Astrocyte of the cerebellum (primary cell): ENCODE measurements at places on chromosomes 4 and X.

- DNase-seq, result no peak
These were observed 151.2 kb upstream of the SLC4A4 start for GRCh38 chr4:71187404-71188155.

GRCh38 chr4:52244848-52245247, 193.7 kb downstream of the SPATA18 start:
- no peak for DNase-seq

GRCh38 chr4:57628004-57628403, 517.8 kb upstream of the IGFBP7 start:
- no peak for DNase-seq

- no peak for DNase-seq
These were observed 113.6 kb upstream of the PPARGC1A start for GRCh38 chr4:24003496-24003895.

GRCh38 chrX:30822068-30822681, 66.9 kb downstream of the TAB3 start:
- no peak for DNase-seq

DNA sequence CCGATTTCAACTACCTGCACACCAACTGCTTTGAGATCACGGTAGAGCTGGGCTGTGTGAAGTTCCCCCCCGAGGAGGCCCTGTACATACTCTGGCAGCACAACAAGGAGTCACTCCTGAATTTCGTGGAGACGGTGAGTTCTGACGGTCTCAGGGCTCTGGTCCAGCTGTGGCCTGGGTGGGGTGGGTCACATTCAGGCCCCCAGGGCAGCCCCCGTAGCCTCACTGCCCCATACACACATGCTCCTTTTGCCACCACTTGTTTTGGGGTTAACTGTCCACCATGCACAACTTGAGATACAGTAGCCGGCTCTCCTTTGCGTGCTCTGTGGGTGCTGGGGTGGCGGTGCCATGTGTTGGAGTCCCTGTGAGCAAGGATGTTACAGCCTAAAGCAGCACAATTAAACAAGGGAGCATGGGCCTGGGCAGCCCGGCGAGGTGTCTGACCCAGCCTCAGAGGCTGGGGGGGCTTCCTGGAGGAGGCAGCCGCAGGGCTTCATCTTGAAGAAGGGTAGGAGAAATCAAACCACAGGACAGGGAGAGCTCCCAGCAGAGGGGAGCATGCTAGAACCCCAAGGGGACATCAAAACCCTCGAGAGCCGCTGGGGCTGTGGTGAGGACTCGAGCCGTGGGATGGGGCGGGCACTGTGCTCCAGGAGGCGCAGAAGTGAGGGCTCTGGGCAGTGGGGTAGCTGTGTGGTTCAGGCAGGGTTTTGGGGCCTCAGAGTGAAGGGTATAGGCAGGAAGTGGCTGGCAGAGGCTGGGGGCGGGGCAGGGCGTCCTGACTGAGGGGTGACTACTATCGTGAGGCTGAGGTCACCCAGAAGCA, 22.0 kb downstream of the CPZ start:
- DNase-seq, result no peak

DNA sequence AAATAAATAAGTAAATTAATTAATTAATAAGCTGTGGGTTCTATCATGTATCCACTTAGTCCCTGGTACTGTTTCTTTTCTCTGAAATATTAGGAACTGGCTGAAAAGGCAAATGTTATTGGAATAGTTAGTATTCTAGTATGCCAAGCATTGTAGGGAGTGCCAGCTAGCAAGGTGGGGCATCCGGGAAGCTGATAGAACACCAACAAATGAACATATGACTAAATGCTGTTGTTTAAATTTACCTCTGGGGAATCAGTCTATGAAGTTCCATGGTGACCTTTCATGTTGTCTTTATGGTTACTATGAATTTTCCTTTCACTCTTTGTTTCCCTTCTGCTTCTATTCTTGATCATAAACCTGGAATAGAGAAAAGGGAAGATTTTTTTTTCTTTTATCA, 32.7 kb downstream of the NUDT6 start:
- DNase-seq, result no peak

DNA sequence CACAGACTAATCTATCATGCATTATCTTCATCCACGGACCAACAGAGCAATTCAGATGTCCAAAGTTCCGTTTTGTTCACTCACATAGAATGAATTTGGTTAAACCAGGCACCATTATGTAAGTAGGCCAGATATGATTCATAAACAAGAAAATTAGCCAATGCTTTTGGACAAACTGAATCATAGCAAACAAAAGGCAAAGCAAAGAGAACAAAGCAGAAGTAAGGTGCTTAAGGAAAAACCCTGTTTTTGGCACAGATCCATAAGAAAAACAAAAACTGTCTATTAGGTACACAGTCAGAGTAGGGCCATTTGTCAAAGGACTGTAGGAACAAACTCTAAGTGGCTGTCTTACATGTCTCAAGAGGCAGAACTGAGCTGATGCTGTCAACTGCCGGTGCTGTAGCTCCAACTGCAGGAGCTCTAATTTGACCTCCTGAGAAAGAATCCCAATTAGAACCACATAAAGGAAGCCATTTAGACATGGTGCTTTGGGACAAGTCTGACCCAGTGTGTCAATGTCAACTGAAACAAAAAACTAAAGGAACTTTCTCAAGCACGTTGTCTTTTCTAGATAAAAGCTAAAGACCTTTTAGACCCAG, 146.7 kb downstream of the COL25A1 start:
- DNase-seq, result no peak

- DNase-seq, result no peak
These were observed 30.2 kb downstream of the RBBP7 start for GRCh38 chrX:16839852-16840460.

- no peak for DNase-seq
These were observed 153.9 kb downstream of the ZNF518B start for GRCh38 chr4:10303291-10303690.

DNA sequence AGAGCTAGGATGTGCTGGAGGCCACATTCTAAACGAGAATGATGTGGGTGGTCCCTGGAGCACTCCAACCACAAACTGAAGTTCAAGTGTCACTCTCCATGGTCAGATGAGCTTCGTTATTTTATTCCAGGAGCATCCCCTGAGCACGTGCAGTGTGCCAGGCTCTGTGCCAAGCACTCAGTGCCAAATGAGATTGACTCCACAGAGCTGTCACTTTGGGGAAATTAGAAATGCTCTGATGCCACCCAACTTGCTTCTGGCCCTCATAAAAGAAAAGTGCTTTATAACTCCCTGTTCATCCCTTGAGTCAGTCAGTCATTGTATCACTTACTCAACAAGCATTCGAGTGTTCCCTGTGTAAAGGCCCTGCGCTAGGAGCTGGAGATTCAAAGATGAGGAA, 91.2 kb downstream of the RTL5 start:
- no peak for DNase-seq

DNA sequence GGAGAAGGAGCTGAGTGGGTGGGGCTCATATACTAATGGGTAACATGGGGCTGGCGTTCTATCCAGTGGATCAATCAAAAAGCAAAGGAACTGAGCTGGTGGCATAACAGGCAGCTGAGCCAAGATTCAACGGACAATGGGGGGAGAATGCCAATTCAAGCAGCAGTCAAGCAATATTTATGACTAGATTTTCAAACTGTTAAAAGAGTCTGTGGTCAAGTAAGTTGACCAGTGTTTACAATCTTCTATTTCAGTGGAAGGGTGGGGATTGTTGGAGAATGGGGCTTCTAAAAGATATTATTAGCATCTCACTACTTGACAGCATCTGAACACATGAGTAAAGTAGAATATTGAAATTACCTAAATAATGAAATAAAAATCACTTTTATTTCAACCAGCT, 64.9 kb upstream of the SCRG1 start:
- DNase-seq, result no peak

DNA sequence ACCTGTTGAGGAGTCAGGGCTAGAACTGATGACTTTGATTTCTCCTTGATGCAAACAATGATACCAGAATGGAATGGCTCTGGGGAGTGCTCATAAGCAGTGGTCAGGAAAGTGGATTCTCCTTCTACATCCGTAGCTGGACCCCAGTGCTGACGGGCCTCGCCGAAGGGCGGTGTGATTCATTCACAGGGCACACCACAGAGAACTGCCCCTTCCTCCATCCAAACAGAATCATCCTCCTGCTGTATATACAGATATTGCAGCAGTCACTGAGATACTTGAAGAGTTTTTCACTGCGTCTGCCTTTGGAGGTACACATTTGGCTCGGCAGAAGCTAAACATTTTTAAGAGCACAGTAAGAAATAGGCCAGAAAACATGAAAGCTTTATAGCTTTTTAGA, 7.3 kb upstream of the DCTD start:
- DNase-seq, result no peak

DNA sequence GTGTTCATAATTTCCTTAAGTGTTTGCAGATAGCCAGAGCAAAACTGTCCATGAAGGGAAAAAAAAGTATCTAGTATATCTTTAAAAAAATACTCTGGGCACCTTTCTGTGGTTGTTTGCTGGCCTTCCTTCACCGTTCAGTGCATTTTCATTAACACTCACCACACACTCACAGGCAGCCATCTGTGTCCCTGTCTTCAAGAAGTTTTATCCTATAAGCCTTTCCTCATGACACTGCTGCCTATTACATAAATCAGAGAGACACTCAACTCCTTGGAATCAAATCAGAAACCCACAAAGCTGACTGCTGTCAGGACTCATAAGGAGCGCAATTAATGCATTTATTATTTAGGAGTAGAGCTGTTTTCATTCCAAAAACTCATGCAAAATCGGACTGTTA, 1720.2 kb downstream of the PCDH7 start:
- DNase-seq, result no peak

DNA sequence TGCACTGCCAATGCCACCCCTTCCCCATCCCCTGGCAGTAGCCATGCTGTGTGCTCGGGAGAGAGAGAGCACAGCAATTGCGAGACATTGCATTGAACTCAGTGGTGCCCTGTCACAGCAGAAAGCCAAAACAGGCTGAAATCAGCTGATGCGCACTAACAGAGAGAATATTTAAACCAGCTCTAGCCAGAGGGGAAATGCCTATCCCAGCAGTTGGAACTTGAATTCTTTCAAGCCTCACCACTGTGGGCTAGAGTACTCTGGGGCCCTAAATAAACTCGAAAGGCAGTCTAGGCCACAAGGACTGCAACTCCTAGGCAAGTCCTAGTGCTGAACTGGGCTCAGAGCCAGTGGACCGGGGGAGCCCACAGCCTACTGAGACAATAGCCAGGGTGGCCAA, 17.7 kb upstream of the RP2 start:
- no peak for DNase-seq

DNA sequence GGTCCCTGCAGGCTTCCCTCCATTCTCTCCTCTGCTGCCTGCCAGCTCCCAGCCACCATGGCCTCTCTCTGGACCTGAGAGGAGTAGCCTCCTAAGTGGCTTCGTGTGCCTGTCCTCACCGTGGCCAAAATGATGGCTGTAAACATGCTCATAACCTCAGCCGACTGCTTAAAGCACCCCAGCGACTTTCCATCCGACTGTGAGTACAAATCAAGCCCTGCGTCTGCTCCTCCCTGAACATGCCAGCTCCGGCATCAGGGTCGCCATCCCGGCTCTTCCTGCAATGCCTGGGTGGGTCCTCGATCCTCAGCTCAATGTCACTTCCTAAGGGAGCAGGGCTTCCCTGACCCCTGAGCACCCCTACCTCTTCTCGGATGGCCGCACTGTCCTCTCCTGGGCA, 3.3 kb upstream of the SORCS2 start:
- no peak for DNase-seq

GRCh38 chrX:153926552-153926857, 441 bp upstream of the ARHGAP4 start:
- DNase-seq, result no peak

- DNase-seq, result no peak
These were observed 8.0 kb upstream of the CPEB2 start for GRCh38 chr4:14994242-14994641.

- no peak for DNase-seq
These were observed 183.2 kb upstream of the CASK start for GRCh38 chrX:42106556-42106955.

DNA sequence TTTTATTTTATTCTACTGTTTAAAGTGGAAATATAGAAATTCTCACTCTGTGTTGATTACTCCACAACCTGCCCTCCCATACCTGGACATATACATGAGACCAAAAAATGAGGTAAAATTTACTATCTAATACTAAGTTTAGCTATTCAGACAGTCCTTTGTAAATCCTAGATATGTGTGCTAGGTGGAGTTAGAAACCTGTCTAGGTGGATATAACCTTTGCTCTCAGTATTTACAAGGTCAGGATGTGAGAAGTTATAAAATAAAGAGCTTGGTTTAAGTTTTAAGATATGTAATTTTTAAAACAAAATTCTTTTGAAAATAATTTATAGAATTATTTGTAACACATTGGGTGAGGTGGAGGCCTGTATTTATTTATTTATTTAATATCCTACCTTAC, 221.5 kb downstream of the PCDH7 start:
- DNase-seq, result no peak

- no peak for DNase-seq
These were observed 88.3 kb downstream of the NHSL2 start for GRCh38 chrX:71998836-71999509.

- DNase-seq, result no peak
These were observed 118.7 kb downstream of the ATOH1 start for GRCh38 chr4:93947286-93947685.

GRCh38 chr4:75953509-75953908, 12.7 kb upstream of the NAAA start:
- DNase-seq, result no peak

- no peak for DNase-seq
These were observed 327.4 kb downstream of the PPP3CA start for GRCh38 chr4:101019941-101020401.

DNA sequence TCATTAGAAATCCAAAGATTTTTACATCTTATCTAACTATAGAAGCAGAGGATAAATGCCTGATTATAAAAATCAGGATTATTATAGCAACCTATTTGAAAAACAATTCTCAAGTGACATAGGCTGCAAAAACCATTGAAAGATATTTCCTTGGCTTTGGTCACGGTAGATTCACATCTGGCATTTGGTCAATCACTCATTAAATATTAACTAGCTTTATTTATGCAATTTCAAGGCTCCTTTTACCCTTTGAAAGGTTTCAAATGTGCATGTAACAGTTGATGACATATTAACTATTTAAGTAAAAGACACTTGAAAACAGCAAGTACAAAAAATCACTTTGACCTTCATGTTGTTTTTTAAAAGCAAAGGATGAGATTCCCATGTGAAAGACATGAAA, 98.1 kb downstream of the MMRN1 start:
- no peak for DNase-seq

GRCh38 chr4:161841759-161842158, 322.0 kb downstream of the FSTL5 start:
- DNase-seq, result no peak

DNA sequence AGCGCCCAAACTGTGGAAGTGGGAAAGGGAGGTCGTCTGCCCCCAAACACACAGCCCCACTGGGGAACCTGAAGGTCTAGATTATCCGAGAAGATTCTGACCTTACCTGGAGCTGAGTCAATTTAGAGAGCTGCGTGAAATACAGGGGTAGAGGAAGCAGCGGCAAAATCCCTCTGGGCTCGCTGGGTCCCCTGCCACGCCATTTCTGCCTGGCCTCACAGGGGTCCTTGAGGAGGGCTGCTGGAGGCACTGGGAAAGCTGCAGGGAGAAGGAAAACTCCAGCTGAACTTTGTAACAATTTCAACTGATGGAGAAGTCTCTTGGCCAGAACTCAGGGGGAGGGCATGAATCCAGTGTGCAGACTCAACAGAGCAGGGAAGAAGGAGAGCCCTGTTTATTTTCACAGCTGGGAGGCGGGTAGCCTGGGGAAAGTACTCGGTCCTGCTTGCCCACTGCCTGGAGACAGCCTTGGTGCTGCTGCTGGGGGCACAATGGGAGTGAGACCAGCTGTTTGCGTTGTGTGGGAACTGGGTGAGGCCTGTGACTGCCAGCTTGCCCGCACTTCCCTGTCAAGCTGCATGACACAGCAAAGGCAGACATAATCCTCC, 93.2 kb upstream of the MAPK10 start:
- DNase-seq, result no peak

- DNase-seq, result no peak
These were observed 12.4 kb upstream of the CYBB start for GRCh38 chrX:37767430-37767829.
